Stimulated activated CD8-positive, alpha-beta memory T cell treated with anti-CD3 and anti-CD28 coated beads, Interleukin-7, amount 100 ng/mL, for 1 hour (primary cell): ENCODE measurements at places on chromosomes 13 and 19.

GRCh38 chr13:94641409-94641941, 39.8 kb downstream of the GPR180 start:
- DNase-seq, result no peak

GRCh38 chr19:4742723-4743646, 19.3 kb upstream of the DPP9 start:
- DNase-seq, result no peak

DNA sequence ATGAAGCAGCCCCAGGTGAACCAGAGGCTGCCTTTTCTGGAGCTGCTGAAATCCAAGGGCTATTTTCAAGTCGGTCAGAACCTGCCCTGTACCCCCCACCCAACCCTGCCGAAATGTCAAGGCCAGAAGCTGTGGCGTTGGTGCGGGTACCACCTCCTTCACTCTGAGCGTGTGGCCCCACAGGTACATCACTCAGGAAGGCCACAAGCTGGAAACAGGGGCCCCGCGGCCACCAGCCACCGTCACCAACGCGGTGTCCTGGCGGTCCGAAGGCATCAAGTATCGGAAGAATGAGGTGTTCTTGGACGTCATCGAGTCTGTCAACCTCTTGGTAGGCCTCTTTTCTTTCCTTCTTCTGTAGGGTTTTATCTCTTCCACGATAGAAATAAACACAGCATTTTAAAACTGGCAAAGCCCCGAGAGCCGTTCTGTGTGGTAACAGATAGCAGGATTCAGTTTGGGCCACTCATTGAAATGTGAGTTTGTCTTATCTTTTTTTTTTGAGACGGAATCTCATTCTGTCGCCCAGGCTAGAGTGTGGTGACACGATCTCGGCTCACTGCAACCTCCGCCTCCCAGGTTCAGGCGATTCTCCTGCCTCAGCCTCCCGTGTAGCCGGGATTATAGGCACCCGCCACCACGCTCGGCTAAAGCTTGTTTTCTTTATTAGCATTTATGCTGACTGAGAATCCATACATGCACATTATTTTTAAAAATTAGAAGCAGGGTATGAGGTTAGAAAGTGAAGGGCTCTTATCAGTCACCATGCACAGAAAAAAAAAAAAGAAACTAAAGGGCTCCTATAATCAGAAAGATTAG, 11.3 kb downstream of the AP1M1 start:
- DNase-seq, result no peak

GRCh38 chr13:109704771-109705635, 81.4 kb downstream of the IRS2 start:
- no peak for DNase-seq

GRCh38 chr19:38252385-38252784, 3.8 kb downstream of the PPP1R14A start:
- no peak for DNase-seq

DNA sequence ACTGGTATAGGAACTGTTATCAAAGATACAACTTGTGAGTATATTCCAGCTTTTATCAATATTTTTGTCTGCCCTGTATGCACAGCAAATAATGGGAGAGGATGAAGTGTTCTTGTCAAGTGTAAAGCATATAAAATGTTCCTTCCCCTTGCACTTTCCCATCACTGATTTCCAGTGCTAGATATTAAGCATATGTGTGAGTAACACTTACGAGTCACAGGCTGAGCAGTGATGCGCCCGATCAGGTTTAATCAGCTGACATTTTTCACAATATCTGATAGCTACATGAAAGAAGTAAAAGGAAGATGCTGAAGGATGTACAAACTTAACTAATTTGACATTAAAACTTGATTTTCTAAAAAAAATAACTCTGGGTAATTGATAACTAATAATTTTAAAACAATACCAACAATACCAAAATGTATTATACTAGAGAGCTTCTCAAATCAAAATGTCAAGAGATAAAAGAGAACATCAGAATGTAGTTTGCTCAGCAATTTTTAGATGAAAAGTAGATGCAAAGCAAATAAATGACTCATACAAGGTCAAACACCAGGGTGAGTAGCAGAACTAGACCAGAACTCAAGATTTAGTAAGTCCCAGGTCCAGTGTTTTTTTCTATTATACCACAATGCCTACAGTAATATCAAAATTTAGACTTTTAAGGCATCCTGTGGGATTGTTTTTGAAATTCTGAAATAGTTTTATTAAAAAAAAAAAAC, 56.4 kb downstream of the ZDHHC20 start:
- DNase-seq, result no peak

DNA sequence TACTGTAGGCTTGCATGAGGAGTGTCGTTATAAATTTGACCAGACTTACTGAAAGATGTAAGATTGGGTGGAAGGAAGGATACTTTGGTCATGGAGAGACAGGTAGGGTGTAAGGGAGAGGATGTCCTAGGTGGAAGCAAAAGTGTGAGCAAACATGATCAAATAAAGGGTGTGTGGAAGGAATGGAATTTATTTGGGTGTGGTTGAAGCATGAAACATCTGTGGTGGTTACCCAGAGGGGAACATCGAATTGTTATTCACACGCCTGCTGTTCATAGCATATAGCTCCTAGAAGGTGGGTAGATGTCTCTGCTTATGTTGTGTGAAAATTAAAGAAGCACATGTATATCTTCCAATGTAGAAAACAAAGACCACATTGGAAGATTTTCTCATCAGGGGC, 157.7 kb downstream of the ATP8A2 start:
- DNase-seq, result no peak

DNA sequence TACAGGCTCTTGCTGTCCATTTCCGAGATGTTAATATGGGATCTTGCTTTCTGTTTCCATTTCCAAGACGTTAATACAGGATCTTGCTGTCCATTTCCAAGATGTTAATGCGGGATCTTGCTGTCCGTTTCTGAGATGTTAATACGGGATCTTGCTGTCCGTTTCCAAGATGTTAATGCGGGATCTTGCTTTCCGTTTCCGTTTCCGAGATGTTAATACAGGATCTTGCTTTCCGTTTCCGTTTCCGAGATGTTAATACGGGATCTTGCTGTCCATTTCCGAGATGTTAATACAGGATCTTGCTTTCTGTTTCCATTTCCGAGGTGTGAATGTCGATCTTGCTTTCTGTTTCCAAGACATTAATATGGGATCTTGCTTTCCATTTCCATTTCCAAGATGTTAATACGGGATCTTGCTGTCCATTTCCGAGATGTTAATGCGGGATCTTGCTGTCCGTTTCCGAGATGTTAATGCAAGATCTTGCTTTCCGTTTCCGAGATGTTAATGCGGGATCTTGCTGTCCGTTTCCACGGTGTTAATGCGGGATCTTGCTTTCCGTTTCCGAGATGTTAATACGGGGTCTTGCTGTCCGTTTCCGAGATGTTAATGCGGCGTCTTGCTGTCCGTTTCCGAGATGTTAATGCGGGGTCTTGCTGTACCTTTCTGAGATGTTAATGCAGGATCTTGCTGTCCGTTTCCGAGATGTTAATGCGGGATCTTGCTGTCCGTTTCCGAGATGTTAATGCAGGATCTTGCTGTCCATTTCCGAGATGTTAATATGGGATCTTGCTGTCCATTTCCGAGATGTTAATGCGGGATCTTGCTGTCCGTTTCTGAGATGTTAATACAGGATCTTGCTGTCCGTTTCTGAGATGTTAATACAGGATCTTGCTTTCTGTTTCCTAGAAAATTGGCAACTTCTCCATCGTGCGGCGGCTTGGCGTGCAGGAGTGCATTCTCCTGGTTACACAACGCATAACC, 38.3 kb downstream of the PEX11G start:
- no peak for DNase-seq

DNA sequence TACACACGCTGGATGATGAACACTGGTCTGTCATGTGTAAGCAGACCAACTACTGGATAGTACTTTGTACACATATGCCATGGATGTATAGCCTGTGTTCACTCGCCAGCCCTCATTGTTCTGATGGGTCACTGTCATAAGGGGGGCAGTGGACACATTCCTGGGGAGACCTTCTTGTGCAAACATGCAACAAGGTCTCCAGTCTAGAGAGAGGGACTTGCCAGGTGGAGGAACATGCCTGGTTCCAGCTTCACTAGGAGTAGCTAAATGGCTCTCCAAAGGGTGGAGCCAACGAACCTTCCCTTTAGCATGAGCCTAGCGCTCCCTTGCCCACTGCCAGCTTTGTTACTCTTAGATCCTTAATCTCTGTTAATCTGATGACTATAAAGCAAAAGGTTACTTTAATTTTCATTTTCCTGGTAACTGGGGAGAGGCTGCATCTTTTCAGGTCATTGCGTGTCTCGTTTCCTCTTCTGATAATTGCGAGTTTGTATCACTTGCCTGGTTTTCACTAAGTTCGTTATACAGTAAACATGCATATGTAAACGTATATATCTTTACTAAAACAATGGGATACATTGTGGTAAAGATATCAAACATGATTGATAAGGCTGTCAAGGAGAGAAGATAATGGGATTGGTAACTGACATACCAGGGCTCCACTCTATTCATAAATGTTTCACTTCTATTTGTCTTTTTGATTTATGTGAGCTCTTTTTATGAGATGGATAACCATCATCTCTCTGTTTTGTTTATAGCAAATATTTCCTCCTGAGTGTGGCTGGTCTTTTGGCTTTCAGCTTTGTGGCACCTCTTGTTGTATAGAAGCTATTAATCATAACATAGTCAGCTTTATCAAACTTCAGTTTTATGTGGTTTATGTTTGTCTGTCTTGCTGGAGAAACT, 235.2 kb upstream of the SGCG start:
- DNase-seq, result no peak

- no peak for DNase-seq
These were observed 298.4 kb downstream of the SLITRK6 start for GRCh38 chr13:85500696-85501256.

DNA sequence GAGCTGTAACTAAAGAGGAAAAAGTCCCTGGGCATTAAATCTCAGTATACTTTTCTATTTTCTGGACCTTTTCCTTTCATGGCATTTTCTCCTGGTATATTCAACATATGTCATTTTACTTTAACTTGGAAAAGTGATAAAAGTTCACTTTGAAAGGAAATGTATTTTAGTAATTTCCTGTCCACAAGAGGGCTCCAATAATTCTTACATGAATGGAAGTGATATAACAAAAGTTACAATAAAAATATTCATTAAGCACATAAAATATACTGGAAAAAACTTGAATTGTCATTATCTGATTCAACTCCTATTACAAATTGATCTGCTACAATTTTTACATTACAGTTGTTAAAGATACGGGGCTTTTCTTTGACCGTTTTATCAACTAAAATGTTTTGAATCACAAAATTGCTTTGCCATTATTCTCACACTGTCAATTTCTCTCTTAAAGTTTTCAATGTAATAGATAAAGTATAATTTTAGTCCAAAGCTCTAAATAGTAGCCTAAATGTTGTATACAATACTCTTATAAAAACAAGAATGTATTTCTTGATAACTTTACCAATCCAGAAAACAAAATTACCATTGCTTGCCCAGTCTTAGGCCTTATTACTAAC, 4.9 kb downstream of the UBL3 start:
- no peak for DNase-seq

DNA sequence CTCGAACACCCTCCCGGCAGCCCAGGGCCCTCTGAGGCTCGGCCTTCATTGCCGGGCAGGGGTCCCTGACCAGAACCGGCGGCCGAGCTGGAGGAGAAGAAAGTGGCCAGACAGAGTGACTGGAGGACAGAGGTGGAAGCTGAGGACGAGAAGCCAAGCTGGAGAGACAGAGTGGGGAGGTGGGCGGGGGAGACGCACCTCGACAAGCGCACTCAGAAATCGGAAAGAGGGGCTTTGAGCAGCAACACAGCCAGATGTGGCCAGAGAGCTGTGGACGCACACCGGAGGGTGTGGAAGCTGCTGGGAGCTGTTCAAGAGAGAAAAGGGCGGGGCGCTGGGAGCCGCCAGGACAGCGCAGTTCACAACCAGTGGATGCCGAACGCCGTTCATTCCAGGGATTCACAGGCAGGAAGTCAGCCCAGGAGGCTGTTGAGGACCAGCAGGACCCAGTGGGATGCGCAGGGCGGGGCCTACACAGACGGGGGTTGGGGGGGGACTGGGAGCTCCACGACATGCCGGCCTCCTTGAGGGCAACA, 28.2 kb upstream of the C13orf46 start:
- no peak for DNase-seq

- DNase-seq, result no peak
These were observed 6.1 kb downstream of the SACS start for GRCh38 chr13:23427342-23427843.

DNA sequence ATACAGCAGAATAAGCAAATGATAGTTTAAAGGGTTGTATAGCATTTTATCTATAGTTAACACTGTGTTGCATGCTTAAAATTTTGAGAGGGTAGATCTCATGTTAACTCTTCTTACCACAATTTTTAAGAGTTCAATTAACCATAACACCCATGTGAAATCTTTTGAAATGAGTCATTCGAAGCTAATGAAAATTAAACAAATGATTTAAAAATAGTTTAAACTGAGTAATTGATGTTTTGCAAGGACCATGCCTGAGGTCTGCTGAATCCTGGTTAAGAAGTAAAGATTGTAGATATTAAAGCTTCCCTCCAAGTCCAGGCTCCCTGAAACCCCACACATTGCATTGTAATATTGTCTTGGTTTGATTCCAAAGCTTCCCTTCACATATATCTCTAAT, 176.7 kb upstream of the RNF113B start:
- no peak for DNase-seq

- DNase-seq, result no peak
These were observed 824.0 kb downstream of the PCDH9 start for GRCh38 chr13:66405908-66406802.

DNA sequence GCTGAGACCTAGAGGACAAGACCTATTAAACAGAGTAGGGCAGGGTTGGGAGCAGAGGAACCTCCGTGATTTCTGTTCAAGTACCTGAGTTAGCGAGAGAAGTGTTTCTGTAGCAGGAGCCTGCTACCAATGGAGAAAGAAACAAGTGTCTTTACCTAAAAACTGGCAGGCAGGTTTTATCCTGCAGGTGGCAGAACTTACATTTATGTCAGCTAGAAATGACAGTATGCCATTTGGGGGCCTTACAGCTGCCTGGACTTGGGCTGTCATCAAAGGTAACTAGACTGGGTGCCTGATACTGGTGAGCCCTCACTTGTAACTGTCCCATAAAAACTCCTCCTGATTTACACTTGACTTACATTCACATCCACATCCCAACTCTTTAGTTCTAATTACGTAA, 185.3 kb upstream of the MIR17HG start:
- no peak for DNase-seq

DNA sequence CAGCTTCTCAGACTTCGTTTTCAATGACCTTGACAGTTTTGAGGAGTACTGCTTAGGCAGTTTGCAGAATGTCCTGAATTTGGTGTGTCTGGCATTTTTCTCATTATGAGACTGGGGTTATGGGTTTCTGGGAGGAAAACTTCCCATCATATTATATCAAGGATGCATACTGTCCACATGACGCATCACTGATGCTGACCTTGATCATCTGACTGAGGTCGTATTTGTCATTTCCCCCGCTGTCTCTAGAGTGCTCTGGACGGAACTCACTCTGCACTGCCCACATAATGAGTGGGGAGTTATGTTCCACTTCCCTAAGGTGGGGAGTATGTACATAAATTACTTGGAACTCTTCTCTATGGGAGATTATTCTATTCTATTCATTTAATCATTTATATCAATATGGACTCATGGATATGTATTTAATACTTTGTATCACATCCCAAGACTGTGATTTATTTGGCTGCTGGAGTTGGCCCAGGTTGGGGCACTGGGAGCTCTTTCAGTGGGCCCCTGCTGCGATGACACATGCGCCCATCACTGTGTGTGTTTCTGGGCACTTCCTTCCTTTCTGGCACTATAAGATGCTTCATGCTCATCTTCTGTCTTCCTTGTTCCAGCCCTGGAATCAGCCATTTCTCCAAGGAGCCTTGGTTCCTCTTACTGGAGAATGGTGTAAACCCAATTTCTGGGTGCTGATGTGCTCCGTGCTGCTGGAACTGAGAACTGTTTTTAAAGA, 138.6 kb downstream of the MIPEP start:
- DNase-seq, result no peak

- no peak for DNase-seq
These were observed 9.7 kb upstream of the DPRX start for GRCh38 chr19:53621885-53622740.
